Stimulated activated CD8-positive, alpha-beta memory T cell treated with anti-CD3 and anti-CD28 coated beads, Interleukin-7, amount 100 ng/mL, for 48 hours (primary cell): ENCODE measurements at places on chromosomes 3 and 15.

DNA sequence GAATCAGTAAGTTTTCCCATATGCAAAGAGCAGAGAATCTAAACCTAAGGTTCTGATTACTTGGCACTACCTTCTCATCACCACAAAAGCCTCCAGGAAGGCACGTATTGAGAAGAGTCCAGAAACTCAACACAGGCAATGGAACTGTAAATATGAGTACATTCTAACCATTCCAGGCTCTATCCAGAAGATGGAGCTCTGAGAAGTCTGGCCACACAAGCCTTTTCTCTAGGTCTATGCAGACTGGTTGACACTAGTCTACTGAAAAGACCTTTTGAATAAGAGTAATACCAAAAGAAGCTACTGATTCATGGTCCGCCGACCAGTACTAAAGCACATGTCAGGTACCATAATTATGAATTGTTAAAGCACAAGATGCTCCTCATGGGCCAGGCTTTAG is 12.2 kb upstream of the NCKIPSD start:
- DNase-seq, result no peak

DNA sequence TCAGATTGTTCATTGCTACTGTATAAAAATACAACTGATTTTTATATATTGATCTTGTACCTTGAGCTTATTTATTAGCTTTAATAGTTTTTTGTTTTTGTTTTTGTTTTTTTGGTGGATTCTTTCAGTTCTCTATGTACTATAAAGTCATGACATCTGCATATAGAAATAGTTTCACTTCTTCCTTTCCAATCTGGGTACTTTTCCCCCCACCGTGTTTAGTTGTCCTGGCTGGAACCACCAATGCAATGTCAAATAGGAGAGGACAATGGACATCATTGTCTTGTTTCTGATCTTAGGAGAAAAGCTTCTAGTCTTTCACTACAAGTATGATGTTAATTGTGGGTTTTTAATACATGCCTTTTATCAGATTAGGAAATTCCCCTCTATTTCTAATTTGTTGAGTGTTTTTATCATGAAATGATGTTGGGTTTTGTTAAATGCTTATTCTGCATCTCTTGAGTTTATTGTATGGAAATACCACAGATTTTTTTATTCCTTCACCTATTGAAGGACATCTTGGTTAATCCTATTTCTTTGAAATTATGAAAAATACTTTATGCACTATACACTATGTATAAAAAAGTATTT is 2.8 kb upstream of the XCR1 start:
- no peak for DNase-seq

DNA sequence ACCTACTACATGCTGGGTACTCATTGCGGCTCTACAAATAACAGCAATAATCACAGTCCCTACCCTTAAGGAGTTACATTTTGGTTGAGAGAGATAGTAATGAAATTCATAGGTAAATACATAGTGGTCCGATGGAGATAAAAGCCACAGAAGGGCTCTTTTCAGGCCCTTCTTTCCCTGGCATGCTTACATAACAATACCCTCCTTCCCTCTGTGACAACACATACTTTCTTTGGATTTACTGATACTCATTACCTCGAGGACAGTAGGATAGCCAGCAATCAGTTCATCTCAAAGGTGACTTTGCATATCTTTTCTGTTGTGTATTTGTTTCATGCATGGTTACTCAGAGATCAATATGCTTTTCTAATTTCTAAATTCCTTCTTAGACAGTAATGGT is 54.5 kb downstream of the HSPBAP1 start:
- no peak for DNase-seq

GRCh38 chr15:101676921-101677329 is 24.7 kb upstream of the TM2D3 start:
- no peak for DNase-seq

- DNase-seq, result no peak
These were observed 12.1 kb downstream of the SLC4A7 start for GRCh38 chr3:27471923-27472550.

- DNase-seq, result no peak
These were observed 977 bp downstream of the CDC25A start for GRCh38 chr3:48187301-48187578.

GRCh38 chr3:151467069-151467468 is 6.2 kb upstream of the IGSF10 start:
- no peak for DNase-seq

DNA sequence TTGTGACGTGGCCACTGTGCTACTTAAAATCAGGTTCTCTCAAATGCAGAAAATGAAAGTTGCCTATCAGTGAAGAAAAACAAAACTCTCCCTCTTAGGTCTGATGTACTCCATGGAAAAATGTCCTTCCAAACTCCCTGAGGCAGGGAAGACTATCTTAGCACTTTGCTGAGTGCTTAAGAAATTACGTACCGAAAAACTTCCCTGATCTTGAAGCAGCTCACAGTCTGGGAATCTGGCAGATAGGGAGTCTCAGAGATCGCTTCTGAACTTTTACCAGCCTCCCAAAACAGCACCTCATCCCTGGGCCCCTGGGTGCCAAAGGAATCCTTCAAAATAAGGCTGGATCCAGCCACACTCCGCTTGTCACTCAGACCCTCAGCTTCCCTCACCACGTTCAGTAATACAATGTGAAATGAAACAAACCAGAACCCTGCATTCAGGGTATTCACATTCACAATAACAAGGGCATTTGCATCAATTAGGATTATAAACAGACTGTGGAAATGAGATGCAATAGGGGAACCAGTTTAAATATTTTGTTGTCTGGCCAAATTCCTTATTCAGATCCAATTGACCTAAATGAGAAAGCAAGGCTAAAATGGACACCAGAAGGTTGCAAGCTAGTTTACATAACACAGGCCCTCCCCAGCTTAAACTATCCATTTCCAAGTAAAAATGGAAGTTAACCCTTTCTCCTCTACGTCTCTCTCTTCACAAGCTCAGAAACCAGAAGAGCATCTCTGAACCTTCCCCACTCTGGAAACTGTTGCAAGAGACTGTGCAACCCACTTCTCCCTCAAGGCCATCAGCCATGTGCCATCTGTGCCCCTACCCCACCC is 20.9 kb downstream of the OSBPL10 start:
- no peak for DNase-seq

DNA sequence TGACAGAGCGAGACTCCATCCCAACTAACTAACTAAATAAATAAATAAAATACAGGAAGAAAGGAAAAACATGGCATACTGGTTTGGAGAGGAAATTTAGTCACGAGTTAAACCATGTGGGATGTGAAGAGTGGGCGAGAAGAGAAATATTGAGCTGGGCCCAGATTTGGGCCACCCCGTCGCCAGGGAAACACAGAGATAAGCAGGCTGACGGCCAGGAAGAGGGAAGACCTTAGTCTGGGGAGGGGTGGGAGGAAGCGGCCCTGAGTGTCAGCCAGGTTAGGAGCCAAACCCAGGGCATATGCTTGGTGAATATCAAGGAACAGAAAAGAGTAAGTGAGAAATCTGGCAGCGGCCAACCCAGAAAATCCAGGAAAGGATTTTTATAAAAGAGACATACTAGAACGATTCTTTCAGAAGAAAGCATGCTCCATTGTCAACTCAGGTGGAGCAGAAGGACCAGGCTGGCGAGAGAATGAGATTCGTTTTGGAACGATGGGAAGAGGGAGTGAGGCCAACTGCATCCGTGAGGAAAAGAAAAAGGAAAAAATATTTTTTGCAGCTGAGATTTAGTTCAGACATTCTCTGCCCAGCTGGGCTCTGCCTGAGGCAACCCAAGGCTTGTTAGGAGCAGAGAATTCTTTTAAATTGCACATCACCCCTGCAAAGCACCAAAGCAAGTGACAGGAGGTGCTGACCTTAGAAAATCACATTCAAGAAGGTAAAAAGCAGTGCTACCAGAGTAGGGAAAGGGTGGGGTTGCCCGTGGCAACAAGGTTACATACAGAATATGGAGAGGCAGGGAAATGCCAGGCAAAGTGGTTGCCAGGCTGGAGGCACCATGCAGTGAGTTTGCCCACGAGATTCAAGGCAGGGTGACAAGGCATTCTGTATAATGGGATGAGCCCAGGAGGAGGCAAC is 59.3 kb upstream of the RAD18 start:
- DNase-seq, result no peak

DNA sequence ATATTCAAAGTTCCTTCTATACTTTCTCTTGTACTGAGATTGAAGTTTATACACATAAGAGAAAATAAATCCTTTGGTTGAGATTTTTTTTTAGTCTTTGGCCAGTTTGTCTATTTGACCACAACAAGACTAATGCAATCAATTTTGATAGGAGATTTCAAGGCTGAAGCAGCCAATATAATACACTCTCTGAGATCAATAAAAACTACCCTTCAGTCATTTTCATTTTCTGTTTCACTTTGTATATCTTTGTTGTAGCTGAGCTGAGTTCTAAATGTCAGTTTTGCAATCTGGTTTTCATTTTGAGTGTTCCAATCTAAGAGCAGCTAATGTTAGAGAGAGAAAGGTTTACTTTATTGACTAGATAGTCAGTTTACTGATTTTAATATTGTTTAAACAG is 623.8 kb upstream of the ROBO1 start:
- no peak for DNase-seq

GRCh38 chr15:63505842-63506222 is 1.4 kb downstream of the USP3 start:
- no peak for DNase-seq

- DNase-seq, result no peak
These were observed 68.8 kb downstream of the TCF12 start for GRCh38 chr15:56987286-56987685.

DNA sequence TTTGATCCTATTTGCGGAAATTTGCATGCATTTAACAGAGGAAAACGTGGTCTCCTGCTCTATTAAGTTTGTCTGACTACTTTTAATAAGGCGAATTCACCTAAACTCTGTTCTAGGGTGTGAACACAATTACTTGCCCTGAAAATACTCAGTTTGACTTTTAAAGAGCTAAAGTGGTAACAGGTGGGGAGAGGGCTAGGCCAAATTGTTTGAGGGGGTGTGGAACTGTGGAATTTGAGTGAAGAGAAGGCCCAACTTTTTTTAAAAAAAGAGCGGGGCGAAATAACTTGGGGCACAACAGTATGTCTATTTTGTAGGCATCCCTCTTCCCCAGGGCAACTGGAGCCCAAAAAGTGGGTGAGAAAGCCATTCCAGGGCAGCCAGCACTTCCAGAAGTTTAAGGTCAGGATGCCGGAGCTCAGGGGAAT is 580 bp upstream of the FXR1 start:
- no peak for DNase-seq

DNA sequence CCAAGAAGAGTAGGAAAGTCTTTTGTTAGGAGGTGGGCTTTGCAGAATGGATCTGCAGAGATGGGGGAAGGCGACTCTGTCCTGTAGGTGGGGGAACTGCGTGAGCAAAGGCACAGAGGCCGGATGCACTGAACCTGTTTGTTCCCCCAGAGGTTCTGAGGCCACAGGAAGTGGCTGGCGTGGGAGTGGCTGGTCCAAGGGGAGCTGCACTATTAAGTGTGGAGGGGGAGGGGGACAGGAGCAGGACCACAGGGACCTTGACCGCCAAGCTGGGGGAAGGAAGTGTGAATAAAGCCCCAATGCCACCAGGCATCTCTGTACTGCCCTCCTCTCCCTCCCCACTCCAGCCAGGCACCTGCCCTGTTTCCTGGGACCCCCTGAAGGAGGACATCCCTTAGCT is 51.8 kb downstream of the CYP11A1 start:
- DNase-seq, result no peak

- no peak for DNase-seq
These were observed 48.3 kb downstream of the SPTSSB start for GRCh38 chr3:161322781-161323568.

GRCh38 chr15:67093504-67093862 is 28.1 kb downstream of the SMAD3 start:
- no peak for DNase-seq

DNA sequence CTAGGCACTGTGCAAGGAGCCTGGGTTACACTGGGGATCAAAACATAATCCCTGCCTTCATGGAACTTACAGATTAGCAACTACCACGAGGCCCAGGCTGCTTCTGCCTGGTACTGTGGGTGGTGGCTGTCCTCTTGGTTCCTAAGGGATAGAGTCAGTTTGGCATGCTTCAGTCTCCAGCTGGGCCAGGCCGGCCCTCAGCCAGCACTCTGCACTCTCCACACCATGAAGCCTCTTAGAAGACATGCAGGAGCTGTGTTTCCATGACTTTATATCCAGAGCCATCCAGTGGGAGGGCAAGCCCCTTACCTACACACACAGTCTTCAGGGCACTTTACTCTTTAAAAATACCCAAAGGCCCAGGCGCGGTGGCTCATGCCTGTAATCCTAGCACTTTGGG is 54.4 kb downstream of the ATP1B3 start:
- DNase-seq, result no peak

DNA sequence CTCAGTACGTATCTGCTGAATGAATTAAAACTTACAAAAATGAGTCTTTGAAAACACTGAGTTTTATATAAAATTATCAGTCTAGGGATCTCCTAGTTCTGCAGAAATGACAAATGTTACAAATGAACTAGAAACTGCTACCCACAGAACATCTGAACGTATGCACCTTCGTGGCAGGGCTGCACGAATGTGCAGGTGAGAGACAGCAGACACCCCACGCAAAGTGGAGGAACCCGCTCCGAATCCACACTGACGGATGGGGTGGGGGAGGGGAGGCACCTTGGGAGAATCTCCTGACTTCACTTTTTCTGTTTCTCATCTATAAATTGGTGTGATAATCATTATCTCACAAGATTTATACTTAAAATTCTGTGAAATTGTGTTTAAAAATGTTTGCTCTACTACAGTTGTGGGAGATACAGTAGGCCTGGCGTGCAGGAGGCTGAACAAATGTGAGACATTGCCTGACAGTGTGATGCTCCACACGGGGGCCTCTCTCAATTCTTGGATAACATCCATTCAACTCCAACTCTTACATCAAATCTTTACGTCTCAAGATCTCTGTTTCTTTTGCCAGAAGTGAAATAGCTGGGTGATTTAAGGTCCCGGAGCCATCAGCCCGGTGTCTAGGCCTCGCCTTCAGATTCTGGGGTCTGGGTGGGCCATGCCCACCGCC is 86.9 kb downstream of the ATP10A start:
- no peak for DNase-seq
